ENCODE measurements at places on chromosomes 11 and 22. TPM values are rescaled to one million over a fixed set of nuclear protein-coding genes. Genes with fewer than 3 reads are reported as not detected.

GRCh38 chr22:19434829-19435580 lies 2.7 kb downstream of the MRPL40 start:
- peaks cover 4% of the 10 kb centered on the region for H3K4me1 ChIP-seq
- no peak overlapping the region for H3K4me3 ChIP-seq
- peaks cover 9% of the 10 kb centered on the region for H3K36me3 ChIP-seq
- no peaks in the 10 kb centered on the region for H3K27me3 ChIP-seq

- H3K4me3 ChIP-seq = no peak overlapping the region
- no peak for DNase-seq
- no peaks in the 10 kb centered on the region for H3K36me3 ChIP-seq
- peaks cover 45% of the 10 kb centered on the region for H3K27me3 ChIP-seq
- peaks cover 2% of the 10 kb centered on the region for H3K4me1 ChIP-seq
These were observed 22.9 kb downstream of the ZBTB16 start for GRCh38 chr11:114082415-114082748.

The PHOX2A gene
- total RNA-seq = not detected

The RASSF7 gene
- total RNA-seq = 31.1 TPM

The PDGFD gene
- 2.1 TPM for total RNA-seq

The SAA1 gene
- total RNA-seq = 0.43 TPM

The OR56A4 gene
- total RNA-seq = not detected
